Activated CD4-positive, alpha-beta T cell treated with anti-CD3 and anti-CD28 coated beads for 1 hour (primary cell): ENCODE measurements at places on chromosomes 5 and 9.

DNA sequence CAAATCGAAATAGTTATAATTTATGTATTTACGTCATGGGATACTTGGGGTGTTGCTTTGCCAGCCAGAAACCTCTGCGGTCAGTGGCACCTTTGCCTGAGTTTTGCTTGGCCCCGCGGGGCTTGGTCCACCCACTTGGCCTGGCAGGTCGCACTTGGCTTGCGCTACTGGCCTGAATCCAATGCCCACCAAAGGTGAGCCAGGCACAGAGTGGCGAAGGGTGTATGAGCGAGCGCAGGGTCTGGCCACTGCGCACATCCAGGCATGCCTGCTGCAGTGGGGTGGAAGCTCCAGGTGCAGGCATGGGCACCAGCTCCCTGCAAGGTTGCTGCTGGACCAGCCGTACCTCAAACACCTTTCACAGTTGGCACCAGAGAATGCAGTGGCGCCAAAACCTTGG lies 714.6 kb downstream of the CDH9 start:
- no peak for DNase-seq

- DNase-seq, result no peak
Measured at GRCh38 chr5:2998106-2998505, 246.6 kb upstream of the IRX2 start.

DNA sequence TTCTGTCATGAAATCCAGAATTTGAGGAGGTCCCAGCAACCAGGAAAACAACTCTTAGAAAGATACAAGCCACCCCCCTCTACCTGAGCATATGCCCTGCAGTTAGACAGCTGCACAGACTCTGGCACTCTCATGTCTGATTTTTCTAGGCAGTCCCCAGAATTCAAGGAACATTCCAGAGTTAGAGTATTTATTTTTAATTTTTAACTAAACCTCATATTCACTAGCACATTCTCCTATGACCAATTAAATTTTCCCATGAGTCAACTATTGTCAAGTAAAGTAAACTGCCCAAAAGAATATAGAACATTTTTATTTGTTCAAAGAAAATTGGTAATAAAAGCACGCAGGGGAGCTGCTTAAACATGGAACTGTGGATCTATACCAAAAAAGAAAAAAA lies 490.5 kb upstream of the SEMA6A start:
- DNase-seq, result no peak

DNA sequence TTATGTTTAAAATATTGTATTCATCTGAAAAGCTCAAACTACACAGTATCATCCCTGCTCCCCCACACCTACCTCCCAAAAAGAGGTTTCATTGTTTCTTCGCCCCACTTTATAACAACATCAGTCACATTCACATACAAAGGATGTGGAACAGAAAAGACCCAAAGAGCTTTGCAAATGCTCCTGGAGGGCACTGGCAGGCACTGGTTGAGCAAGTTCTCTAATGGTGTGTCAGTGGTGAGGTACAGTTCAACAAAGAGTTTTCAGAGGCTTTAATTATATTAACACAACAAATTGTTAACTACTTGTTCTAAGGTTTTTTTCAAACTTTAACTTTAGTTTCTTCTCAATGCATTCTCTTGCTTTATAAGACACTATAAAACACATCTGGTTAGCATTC lies 54.1 kb upstream of the ECM2 start:
- no peak for DNase-seq

DNA sequence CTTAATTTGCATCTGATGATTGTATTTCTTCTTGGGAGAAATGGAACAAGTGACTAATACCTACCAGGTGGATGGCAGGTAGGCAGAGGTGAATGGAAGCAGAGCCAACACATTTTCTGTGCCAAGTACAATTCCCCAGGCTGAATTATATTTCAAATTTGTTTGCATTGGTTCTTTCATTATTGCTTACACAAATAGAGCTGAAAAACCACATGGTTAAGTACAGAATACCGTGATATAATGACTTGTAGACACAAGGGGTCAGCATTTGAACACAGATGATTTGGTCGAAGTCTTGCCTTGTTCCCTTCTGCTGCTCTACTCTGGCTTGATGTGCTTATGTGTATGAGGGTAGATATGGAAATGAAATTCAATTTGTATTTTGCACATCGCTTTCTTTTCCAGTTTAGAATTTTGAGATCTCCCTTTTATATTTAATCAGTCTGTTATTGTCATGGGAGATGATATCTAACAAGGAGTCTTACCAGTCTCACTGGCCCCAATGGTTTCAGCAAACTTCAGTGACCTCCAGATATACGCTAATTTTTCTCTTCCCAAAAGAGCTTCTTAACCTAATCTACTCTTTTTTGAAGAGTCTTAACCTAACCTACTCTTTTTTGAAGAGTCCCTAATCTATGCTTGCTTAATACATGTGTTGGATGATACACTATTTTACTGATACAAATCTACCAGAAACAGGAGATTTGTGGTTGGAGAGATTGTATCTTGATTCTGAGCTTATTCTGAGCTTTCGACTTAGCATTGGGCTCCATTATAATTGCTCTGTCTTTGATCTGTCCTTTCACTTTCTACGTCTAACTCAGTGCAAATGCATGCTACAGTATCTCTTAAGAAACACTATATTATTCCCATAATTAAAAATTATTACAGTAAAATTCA lies 88.1 kb downstream of the PCSK1 start:
- no peak for DNase-seq
